ENCODE measurements at places on chromosomes 2 and 18. TPM values are rescaled to one million over a fixed set of nuclear protein-coding genes. Genes with fewer than 3 reads are reported as not detected.

GRCh38 chr2:207437524-207438143, 92.1 kb upstream of the CREB1 start:
- no peak for DNase-seq

GRCh38 chr2:219299372-219299760, 9.8 kb downstream of the PTPRN start:
- no peak for DNase-seq

DNA sequence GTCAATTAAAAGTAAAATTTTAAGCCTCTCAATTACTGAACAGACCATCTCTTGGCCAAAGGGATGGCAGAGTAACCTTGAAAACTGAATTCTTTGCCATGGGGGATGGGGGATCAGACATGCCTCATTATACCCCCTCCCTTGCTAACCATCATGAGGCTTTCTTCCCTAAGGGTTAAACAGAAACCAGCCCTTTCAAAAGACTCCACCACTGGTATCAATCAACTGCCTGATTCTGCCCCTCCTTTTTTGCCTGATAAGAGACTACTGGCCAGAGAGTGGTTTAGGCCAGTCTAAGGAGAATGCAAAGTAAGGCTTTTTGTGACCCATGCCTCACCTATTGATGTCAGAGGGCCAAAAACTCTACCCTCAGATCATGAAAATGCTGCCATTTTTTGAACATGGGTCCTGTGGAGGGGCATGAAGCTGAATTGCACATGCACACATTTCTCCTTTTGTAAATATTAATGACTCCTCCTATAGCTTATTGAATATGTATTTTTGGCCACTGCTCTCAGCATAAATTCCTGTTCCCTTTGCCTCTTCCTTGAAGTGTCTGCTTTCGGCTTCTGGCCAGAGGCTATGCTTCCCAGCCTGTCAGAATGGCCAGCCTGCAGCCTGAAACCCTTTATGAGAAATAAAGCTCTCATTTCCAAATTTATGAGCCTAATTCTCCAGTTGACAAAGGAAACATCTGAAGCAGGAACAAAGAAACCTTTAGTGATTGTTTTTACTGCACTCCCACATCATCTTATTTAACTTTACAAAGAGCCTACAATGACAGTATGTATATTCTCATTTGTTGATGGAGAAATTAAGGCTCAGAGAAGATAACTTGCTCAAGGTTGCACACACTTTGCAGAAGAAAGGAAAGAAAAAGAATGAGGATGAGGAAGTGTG, 270.7 kb upstream of the CELF4 start:
- no peak for DNase-seq

- no peak for DNase-seq
Observed at GRCh38 chr2:44118257-44118656, 50.4 kb upstream of the PPM1B start.

The SLC14A1 gene
- total RNA-seq, result 3.8 TPM

DNA sequence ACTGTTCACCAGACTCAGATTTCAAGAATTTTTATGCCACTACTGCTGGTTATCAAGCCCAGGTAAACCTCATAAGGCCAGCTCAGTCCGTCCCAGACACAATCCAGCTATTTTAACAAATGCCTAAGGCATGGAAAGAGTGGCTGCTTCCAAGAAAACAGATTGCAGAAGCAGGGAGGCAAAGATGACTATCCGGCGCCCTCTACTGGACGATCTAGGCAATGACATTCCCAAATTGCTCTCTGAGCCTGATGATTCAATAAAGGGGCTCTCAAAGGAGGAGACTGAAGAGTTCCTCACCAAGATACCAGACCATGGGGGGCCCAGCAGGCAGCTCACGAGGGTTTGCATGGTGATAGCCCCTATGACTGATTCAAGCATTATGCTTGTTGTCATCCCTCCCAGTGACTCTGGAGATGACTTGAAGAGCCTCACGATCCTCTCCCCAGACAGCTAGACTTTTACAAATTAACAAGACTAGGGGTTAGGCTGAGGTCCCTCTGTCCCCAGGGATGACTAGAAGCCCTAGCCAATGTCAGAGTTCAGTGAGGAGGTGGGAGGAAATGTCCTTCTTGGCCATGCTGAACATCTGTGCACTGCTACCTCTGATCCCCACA, 25.0 kb downstream of the SERPINB8 start:
- DNase-seq, result peak; percentile 48

DNA sequence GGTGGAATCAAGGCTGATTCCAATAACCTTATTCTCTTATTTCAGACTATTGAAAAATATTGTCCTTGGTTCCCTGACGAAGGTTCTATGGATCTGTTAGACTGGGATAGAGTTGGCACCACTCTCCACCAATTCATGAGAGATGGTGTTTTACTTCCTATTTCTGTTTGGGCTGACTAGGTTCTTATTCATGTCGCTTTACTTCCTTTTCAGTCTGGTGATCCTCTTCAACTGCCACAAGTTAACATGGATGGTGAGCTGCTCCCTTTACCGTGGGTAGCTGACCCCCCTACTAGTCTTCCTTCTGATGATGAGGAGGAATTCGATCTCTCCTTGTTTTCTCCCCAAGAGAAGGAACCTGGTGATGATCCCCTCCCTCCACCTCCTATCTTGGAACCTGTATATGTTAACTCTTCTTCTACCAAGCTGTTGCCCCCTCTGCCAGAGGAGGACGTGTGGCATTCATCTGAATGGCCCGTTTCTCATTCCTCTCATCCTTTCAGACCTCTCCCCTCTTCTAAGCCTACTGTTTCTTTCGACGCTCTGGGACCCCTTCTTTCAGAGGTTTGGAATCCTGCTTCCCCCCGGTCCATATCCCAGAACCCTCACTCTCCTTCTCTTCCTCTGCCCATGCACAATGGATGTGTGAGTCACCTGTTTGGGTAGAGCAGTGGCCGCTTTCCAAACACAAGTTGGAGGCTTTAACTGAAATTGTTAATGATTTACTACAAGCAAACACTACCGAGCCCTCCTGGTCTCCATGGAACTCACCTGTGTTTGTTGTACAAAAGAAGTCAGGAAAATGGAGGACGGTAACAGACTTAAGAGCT, 13.5 kb upstream of the CNOT11 start:
- DNase-seq, result no peak

- no peak for DNase-seq
Observed at GRCh38 chr2:240601061-240601830, 14.7 kb downstream of the CAPN10 start.

DNA sequence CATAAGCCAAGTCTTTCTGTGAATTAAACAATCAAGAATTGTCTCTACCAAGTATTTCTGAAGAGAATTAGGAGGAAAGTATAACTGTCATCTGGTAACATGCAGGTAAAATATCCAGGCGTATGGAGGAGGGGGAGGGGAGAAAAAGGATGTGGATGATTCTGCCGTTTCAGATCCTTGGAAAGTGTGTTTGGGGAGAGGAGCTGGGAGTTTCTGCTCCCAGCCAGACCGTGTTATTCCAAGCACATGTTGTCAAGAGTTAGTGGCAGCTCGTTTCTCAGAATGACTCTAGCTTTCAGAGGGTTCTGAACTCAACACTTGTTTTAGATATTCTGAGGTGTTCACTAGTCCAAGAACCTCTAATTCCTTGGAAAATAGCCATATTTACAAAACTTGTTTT, 137.6 kb downstream of the FAM124B start:
- DNase-seq, result no peak

DNA sequence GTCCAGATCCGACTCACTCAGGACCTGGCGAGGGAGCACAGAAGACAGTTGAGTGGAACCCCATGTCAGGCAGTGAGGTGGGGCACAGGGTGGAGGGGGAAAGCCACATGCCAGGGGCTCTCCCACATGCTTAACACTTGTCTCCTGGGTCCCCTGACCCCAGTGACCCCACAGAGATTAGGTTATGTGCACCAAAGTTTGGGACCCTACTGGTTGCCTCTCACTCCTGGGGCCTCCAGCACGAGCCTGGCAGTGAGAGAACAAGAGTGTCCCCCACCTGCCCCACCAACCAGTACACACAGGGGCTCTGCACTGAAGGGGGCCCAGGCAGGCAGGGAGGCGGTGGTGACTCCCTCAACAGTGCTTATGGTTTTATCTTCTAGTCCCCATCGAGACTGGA, 58.3 kb downstream of the CIB4 start:
- no peak for DNase-seq

GRCh38 chr2:215517391-215517790, 81.5 kb upstream of the FN1 start:
- DNase-seq, result no peak

DNA sequence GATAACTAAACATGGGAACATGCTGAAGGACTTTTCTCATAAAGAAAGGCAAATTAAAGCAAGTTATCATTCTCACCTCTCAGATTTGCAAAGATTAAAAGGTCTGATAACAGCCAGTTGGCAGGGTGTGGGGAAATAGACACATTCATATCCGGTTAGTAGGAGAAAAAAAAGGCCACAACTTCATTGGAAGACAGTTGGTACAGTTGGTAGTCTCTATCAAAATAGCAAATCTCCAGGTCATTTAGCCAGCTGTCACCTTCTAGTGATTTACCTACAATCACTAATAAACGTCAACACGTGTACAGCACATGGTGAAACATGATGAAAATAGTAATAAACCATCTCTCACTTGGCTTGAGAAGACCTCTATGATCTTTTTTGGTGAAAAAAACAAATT, 16.6 kb downstream of the INPP5D start:
- DNase-seq, result no peak

DNA sequence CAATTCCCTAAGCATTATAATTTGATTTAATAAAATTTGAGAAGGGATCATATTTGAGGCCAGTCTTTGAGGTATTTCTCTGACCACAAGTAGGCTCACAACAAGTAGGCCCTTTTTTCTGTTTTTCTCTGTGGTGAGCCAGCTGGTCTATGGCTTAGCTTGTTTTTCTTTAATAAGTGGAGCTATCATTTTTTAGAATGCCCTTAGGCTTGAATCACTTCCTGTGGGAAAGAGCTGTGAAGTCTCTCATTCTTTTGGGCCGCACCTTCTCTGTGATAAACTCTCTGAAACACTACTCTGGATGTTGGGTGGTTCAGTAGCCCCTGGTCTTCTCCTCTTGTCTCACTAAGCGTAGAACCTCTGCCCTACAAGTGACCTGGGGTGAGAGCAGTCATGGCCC, 235.9 kb downstream of the SUCLG1 start:
- DNase-seq, result no peak

GRCh38 chr18:46329736-46330246, 225.6 kb downstream of the HAUS1 start:
- no peak for DNase-seq

GRCh38 chr2:201891676-201892075, 85.3 kb downstream of the CDK15 start:
- DNase-seq, result no peak

The ADD2 gene
- 12.8 TPM for total RNA-seq

The SPP2 gene
- not detected for total RNA-seq

- DNase-seq, result no peak
Observed at GRCh38 chr2:166643980-166644379, 149.9 kb upstream of the SCN7A start.

- no peak for DNase-seq
Observed at GRCh38 chr2:128275498-128276045, 43.1 kb downstream of the HS6ST1 start.

DNA sequence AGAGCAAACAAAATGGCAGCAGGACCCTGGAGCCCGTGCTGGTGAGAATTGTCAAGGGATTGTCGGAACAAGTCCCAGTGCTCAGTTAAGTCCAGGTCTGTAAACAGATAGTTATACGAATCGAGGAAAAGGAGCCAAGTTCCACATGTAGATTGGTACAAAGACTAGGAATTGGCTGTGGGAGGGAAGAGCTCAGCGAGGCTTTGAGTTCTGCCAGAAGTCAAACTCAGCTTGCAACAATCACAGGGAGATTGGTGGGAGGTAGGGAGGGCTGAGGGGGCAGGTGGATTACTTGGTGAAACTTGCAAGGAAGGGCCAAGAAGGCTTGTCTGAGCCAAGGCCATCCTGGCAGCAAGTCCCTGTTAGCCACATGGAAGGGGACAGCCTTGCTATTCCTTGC, 217.8 kb upstream of the ARL4C start:
- no peak for DNase-seq

DNA sequence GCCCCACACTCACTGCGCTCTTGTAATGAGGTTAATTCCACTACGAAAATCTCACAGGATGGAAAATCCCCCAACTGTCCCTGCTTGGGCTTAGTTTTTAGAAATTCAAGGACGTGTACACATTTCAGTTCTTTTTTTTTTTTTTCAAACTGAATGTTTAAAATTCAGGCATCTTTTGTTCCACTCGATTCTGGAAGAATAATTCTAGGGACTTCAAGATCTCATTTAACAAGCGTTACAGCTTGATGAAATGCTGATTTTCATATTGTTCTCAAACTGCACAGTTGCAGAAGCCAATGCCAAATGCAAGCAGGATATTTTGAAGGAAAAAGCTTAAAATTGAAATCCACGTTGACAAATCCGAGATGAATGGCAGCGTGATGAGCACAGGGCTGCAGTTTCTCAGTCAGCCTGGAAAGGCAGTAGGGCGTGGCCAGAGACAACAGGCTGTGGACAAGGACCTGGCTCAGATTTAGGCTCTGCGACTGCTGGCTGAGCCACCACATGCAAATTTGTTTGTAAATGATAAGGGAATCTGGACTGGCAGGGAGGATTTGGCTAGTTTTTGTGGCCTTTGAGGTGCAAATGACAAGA, 128.1 kb upstream of the MYCN start:
- no peak for DNase-seq

The GPAT2 gene
- 4.5 TPM for total RNA-seq

DNA sequence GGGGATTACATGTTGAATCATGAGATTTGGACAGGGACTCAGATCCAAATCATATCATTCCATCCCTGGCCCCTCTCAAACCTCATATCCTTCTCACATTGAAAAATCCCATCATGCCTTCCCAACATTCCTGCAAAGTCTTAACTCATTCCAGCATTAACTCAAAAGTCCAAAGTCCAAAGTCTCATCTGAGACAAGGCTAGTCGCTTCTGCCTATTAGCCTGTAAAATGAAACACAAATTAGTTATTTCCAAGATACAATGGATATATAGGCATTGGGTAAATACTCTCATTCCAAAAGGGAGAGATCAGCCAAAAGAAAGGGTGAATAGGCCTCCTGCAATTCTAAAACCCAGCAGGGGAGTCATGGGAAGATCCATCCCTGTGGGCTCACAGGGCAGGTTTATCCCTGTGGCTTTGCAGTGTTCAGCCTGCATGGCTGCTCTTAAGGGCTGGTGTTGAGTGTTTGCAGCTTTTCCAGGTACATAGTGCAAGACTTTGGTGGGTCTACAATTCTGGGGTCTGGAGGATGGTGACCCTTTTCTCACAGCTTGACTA, 21.2 kb upstream of the SLC14A1 start:
- no peak for DNase-seq

- no peak for DNase-seq
Observed at GRCh38 chr2:48767330-48767729, 11.8 kb upstream of the LHCGR start.

GRCh38 chr18:76662626-76663025, 159.7 kb upstream of the ZNF236 start:
- no peak for DNase-seq

DNA sequence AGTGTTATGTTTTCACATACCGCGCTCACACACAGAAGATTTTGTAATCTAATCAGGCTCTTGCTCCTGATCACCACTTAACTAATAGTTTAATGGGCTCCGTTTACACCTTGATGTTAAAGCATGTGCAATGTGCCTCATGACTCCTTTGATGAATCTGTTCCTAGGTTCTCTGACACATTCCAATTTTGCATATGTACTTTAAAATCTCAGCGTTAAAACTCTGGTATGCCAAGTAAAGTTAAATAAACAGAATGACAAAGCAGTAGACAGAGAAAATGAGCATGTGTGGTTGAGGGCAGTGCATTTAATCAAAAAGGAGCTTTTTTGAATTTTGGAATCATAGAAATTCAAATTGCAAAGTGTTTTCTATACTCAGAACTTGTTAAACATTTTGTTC, 96.4 kb downstream of the TCF4 start:
- DNase-seq, result no peak

The SAG gene
- total RNA-seq, result not detected

The CYP26B1 gene
- not detected for total RNA-seq

Measured in activated CD8-positive, alpha-beta T cell treated with anti-CD3 and anti-CD28 coated beads, Interleukin-2, amount 10 ng/mL, durations not matched to agents 7 days and 5 days (primary cell).